ENCODE measurements at places on chromosomes 5 and 9. TPM values are rescaled to one million over a fixed set of nuclear protein-coding genes. Genes with fewer than 3 reads are reported as not detected.

PIK3R1 gene
- total RNA-seq = 4.7 TPM

SH3RF2 gene
- 3.0 TPM for total RNA-seq

ZMYND19 gene
- total RNA-seq = 48.7 TPM

C9orf153 gene
- not detected for total RNA-seq

BTNL8 gene
- not detected for total RNA-seq

IGFBPL1 gene
- total RNA-seq = 3.1 TPM

FAM163B gene
- not detected for total RNA-seq

DDX4 gene
- 0.02 TPM for total RNA-seq

LCN12 gene
- total RNA-seq = 1.1 TPM

PANK3 gene
- 21.3 TPM for total RNA-seq

PCDHGB6 gene
- 0.11 TPM for total RNA-seq

TAF11L5 gene
- not detected for total RNA-seq

C9orf152 gene
- total RNA-seq = not detected

ELOVL7 gene
- 9.5 TPM for total RNA-seq

MARCOL gene
- total RNA-seq = not detected

BOD1 gene
- total RNA-seq = 71.8 TPM

SOHLH1 gene
- total RNA-seq = 0.09 TPM

GCNT4 gene
- total RNA-seq = 0.47 TPM

LCN1 gene
- total RNA-seq = not detected

CCL28 gene
- total RNA-seq = 0.21 TPM

CARD9 gene
- total RNA-seq = 1.2 TPM

SLC25A25 gene
- total RNA-seq = 9.8 TPM

LRRTM2 gene
- not detected for total RNA-seq

FOXD4L5 gene
- not detected for total RNA-seq

PCDHGC4 gene
- not detected for total RNA-seq

C9orf85 gene
- total RNA-seq = 13.8 TPM

Data from A549 treated with CpdA at 1 μM for 4 hours (cell line).